ENCODE measurements at places on chromosomes 5 and 9.

DNA sequence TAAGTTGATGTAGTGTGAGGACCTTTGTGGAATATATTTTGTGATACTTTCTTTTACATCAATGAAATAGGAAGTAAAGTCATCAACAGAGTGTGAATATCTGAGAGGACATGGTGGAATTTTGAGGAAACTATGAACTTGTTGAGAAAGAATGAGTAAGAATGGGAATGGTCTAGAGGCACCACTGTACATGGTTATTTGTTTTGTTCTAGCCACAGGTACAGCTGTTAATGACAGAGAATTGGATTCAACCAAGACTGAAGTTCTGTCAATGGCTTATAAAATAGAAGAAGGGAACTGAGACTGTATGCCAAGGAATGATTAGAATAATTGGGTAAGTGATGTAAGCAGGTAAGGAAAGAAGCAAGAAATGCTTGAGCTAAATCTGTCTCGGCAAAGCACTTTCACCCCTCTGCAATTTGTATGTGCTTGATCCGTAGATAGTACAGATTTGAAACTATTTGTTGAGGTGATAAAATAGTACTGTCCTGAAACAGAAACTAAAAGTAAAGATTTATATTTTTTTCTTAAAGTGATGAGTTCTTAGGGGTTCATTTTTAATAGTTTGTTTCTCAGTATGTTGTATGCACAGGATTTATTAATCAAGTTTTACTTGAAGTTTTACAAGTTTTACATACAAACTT is 468.8 kb upstream of the SMC2 start:
- DNase-seq: no peak

- DNase-seq: no peak
Measured at GRCh38 chr5:93164690-93165089, 416.3 kb downstream of the NR2F1-AS1 start.

DNA sequence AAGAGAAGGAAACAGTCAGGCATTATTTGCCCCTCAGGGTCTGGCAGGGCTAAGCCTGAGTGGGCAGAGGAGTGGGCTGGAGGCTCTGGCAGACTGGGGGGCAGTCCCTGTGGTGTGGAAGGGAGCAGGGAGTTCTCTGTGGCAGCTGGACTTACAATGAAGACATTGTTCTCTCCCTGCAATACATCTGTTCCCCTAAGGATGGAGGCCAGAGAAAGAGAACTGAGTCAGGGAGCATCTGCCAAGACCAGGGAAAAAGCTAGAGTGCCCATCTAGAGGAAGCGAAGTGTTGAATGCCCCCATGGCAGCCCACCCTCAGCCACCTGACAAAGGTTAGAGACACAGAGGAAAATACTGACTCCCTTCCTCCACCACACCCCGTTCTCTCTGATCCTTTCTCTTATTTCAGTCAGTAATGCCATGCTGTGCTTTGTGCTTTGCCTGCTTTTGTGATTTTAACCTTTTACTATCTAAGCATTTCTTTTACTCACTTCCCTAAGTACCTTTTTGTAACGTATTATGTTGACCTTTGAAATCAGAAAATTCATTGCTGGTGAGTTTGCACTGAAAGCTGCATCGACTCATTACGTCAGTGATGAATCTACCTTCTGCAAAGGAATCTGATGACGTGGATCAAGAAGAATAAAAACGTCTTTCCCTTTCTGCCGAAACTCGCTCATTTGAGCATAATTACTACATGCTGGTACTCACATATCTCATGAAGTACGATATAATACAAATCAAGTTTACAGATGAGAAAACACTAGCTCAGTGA is 76.0 kb downstream of the ACTL7B start:
- DNase-seq: peak; percentile 32

GRCh38 chr9:78235256-78235761 is 566 bp upstream of the CEP78 start:
- no peak for DNase-seq

- no peak for DNase-seq
Measured at GRCh38 chr9:127875306-127875966, 2.0 kb downstream of the AK1 start.

DNA sequence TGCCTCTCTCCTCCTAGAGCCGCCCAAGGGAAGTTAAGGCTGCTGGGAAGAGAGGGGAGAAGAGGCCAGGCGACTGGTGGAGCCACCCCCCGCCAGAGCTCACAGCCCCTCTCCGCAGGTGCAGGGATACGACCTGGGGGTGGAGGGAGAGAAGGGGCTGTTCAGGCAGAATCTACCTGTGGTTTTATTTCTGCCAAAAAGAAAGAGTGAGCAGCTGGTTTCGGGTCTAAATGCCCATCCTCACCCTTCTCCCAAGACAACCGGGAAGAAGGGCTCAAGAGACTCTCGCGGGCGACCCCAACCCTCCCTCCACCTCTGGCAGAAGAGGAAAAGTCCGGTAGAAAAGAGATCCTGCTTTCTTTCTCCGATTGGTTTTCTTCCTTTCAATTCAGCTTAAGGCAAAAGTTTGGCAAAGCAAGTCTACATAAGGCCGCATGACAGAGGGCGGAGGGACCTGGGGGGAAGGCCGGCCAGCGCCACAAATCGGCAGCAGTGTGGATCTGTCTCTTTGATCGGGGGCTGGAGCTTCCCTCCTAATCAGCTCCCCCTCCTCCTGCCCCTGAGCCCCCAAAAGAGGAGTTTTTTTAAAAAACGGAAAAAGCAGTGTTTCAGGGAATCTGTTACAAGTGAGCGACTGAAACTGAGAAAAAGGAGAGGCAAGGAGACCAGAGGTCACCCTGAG is 16.3 kb downstream of the FAM78A start:
- DNase-seq: no peak

All from C1 segment of cervical spinal cord (tissue), 14 donors.